Hypothalamus (tissue), 51 donors: ENCODE measurements at places on chromosomes 2 and 18.

GRCh38 chr2:148885209-148885608 is 10.2 kb downstream of the KIF5C start:
- no peak for DNase-seq

DNA sequence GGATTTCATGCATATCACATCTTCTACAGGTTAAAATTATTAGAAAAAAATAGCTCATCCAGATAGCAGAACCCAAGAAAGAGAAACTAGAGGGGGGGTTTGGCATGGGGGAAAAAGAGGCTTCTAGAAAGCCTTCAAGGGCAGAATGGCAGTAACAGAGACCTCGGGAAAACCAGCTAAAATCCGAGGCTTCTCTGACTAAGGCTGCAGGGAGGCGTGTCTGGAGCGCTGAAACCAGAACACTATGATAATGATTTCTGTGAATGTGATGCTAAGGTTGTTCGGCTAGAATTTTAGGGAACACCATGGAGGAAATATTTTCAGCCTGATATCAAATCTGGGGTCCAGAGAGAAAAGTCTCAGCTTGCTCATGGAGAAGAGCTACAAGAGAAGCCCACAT is 73.0 kb downstream of the ATP8B1 start:
- DNase-seq: no peak

DNA sequence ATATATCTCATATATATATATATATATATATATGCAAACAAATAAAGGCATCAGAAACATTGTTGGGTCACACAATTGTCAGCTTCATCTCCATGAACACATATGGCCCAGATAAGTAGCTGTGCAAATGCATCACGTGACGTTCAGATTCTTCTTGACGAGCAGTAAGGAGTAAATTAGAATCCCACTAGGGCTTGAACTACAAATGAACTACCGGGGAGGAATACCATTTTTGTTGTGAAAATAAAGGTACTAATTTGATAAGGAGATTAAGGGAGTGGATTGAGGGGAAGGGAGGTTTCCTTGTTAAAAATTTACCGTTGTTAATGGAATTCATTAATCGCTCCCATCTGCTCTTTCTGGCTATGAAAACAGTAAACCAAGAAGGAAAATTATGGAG is 186.5 kb upstream of the COPS8 start:
- DNase-seq: no peak

DNA sequence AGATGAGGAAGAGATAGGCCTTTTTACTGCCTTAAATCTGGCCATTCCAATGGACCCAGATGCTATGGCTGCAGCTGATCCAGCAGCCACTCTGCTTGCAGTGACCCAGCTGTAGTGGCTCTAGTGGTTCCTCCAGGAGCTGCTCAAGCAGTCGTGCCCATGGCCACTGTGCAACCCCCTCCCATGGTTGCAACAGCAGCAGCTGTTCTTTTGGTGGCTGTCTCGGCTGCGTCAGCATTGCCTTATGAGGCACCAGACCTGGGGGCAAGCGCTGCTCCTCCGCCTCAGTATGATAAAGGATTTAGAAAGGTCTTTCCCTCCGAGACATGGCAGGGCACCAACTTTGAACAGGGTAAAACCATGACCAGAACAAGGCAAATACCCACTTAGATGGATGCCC is 384.9 kb upstream of the DCC start:
- no peak for DNase-seq

DNA sequence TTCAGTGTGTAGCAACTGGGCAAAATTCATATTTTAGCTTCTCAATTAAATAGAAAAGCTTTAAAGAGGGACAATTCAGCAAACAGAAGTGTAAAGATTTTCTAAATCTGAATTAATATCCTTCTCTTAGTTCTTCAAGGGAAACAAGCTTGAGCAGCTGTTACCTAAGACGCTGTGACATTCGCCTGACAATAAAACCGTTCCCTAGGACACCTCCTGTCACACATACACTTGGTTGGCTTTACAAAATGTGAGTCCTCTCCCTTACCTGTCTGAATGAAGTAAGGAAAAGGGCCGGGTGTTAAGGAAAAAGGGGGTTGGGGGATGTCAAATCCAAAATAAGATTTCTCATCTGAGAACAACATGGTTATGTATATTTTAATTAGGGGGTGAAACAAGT is 2.1 kb downstream of the SERTAD2 start:
- no peak for DNase-seq
